Activated CD4-positive, alpha-beta T cell treated with anti-CD3 and anti-CD28 coated beads, Interleukin-2, amount 50 U/mL, for 1 hour (primary cell): ENCODE measurements at places on chromosomes 16 and 17.

DNA sequence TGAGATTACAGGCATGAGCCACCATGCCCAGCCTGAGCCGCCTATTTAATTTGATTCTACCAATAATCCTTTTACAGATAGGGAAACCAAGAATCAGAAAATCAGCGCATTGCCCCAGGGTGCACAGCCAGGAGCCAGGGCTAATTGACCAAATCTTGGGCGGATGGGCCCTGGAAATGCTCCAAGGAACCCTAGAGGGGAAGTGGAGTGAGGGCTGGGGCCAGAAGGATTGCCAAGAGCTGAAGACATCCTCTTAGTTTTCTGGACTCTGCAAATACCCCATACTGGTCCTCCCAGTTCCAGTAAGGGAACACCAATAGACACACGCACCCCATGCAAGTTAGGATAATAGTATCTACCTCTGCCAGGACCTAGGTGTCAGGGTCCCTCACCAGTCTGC is 3.8 kb downstream of the FHOD1 start:
- no peak for DNase-seq

DNA sequence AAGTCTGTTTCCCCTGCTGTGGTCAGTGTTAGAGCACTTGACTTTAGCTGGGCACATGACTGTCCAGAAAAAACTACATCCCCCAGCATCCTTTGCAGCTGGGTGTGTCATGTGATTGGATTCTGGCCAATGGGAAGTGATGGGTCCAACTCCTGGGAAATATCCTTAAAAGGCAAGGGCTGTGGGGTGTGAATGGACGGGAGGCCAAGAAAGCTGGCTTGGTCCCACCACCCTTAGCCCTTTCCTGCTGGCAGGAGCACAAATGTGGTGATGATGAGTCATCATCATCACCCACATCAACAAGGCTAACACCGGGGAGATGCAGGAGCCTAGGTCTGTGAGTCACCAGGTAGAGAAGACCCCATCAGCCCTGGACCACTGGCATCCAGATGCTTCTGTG is 341.7 kb downstream of the C16orf95 start:
- DNase-seq: no peak

- no peak for DNase-seq
Measured at GRCh38 chr16:19499006-19499405, 22.9 kb downstream of the GDE1 start.

- DNase-seq: no peak
Measured at GRCh38 chr17:80681215-80681614, 136.6 kb downstream of the RPTOR start.

- no peak for DNase-seq
Measured at GRCh38 chr17:38605411-38605840, 326 bp downstream of the SRCIN1 start.

GRCh38 chr17:54945671-54946070 is 22.8 kb downstream of the COX11 start:
- no peak for DNase-seq

DNA sequence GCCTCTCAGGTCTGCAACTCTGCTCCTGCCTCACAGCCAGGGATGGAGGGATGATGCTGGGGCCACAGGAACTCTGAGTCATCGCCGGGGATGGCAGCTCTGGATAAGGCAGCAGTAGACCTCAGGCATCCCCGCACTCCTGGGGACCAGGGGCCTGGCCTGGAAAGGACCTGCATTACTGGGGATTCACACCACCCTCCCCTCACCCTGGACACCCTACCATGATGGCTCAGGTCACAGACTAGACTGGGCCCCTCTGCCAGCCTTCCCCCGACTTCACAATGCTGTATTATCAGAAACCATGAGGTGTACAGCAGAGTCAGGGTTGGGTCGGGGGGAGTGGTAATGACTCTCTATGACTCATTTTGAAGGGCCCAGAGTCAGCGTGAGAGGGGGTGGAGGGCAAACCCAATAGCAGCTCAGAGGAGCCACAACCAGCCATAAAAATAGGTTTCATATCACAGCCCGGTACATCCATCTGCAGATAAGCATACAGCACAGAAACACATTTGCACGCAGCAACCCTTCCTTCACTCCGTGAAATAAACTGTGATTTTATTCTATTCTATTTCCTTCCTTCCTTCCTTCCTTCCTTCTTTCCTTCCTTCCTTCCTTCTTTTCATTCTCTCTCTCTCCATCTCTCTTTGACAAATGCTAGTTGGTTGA is 28.8 kb downstream of the DYNLRB2 start:
- peak; percentile 28 for DNase-seq

GRCh38 chr16:85027958-85028684 is 526 bp downstream of the KIAA0513 start:
- peak; percentile 11 for DNase-seq

DNA sequence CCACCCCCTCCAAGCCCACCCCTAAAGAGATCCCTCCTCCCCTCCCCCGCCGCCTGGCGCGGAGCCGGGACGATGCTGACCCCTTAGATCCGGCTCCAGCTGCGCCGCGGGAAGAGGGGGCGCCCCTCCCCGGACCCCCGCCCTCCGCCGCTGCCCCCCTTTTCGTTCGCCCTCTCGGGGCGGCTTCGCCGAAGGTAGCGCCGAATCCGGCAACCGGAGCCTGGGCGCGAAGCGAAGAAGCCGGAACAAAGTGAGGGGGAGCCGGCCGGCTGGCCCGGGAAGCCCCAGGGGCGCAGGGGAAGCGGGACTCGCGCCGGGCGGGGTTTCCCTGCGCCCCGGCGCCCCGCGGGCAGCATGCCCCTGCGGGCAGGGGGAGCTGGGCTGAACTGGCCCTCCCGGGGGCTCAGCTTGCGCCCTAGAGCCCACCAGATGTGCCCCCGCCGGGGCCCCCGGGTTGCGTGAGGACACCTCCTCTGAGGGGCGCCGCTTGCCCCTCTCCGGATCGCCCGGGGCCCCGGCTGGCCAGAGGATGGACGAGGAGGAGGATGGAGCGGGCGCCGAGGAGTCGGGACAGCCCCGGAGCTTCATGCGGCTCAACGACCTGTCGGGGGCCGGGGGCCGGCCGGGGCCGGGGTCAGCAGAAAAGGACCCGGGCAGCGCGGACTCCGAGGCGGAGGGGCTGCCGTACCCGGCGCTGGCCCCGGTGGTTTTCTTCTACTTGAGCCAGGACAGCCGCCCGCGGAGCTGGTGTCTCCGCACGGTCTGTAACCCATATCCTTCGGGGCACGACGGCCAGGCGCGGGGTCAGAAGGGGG is 623 bp downstream of the CACNA1G start:
- no peak for DNase-seq

GRCh38 chr16:82152196-82152595 is 17.8 kb downstream of the MPHOSPH6 start:
- DNase-seq: no peak

DNA sequence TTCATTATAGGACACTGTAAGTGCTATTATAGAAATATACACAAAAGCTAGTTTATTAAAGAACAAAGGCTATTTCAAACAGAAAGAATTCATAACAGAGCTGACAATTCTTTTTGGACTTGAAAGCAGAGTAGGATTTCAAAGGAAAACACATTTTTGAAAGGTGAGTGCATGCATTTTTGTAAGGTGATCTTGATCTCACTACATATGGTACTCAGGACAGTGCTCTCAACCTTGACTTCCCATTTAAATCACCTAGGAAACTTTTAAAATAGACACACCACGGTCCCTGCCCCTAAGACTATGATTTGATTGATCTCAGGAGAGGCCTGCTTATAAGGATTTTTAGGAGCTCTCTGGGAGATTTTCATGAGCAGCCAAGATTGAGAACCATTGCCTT is 1362.0 kb downstream of the CDH8 start:
- DNase-seq: no peak

DNA sequence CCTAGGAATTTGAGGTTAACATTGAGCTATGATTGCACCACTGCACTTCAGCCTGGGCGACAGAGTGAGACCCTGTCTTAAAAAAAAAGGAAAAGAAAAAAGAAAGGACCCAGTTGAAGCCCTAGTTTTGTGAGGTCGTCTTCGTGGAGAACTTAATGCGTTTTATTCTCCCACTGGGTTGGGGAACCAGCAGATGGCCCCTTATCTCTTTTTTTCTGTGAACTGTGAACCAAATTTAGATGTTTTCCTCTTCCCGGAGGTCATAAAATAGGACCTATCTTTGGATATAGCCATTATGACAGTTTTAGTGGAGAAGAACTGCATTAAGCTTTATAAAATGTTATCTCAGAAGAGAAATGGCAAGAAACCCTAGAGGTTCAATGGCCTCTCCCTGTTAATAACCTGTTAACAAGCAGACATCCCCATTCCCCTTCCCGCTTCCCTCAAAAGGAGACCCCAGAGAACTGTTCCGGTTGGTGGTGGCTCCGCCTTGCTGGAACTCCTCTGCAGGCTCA is 23.5 kb downstream of the KIAA0513 start:
- no peak for DNase-seq

- peak; percentile 79 for DNase-seq
Measured at GRCh38 chr17:35747540-35748017, 5.5 kb downstream of the GAS2L2 start.

- no peak for DNase-seq
Measured at GRCh38 chr16:4245077-4245791, 3.4 kb upstream of the SRL start.

GRCh38 chr17:15388356-15389041 is 47.1 kb upstream of the TEKT3 start:
- DNase-seq: no peak

DNA sequence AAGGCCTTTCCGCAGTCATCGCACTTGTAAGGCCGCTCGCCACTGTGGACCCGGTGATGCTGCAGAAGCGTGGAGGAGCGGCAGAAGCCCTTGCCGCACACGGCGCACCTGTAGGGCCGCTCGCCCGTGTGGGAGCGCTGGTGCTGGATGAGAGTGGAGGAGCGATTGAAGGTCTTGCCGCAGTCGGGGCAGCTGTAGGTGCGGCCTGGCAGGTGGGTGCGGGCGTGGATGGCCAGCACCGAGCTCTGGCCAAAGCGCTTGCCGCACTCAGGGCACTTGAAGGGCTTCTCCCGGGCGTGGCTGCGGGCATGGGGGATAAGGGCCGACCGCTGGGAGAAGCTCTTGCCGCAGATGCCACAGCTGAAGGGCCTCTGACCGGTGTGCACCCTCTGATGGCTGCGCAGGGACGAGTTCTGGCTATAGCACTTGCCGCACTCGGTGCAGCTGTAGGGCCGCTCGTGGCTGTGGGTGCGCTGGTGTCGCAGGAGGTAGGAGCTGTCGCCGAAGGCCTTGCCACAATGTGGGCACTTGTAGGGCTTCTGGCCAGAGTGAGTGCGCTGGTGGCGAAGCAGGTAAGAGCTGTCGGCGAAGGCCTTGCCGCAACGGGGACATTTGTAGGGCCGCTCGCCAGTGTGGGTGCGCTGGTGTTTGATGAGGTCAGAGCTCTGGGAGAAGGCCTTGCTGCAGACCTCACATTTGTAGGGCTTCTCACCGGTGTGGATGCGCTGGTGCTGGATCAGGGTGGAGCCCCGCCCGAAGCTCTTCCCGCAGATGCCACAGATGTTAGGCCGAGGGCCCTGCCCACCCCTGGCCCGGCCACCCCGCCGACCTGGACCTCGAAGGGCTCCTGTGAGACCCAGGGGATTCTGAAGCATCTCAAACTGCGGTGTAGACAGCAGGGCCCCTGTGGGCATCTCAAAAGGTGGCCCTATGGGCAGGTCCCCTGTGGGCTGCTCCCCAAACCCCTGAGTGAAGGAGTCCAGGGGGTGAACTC is 1.5 kb downstream of the ZNF768 start:
- no peak for DNase-seq

- no peak for DNase-seq
Measured at GRCh38 chr17:72467841-72468653, 347.2 kb downstream of the SOX9 start.

GRCh38 chr17:4221899-4222659 is 41.7 kb downstream of the ANKFY1 start:
- no peak for DNase-seq

- DNase-seq: peak; percentile 39
Measured at GRCh38 chr17:17109907-17110306, 67.7 kb downstream of the MPRIP start.

- no peak for DNase-seq
Measured at GRCh38 chr17:9473711-9474110, 101.9 kb downstream of the STX8 start.

- no peak for DNase-seq
Measured at GRCh38 chr16:70158261-70158939, 15.2 kb upstream of the CLEC18C start.

- no peak for DNase-seq
Measured at GRCh38 chr17:11779892-11780291, 181.6 kb downstream of the DNAH9 start.

- no peak for DNase-seq
Measured at GRCh38 chr17:13256545-13256944, 238.7 kb upstream of the ELAC2 start.

- no peak for DNase-seq
Measured at GRCh38 chr17:50689251-50689650, 18.5 kb downstream of the ANKRD40 start.
